ENCODE measurements at places on chromosomes 4 and X.

DNA sequence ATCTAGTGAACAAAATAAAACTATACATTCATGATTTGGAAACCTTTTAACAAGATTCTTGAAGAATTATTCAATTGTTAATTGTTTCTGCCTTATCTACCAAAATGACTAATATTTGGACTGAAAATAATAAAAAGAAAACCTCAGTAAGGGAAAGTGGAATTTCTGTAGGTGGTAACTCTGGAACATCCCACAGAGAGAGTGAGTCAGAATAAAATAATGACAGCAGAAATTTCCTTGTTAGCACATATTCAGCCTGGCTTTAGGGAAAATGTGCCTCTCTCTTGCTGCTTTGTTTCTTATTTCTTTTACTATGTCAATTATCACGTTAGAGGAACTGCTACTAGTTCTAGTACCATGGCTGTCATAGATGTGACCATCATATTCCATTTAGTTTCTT is 421.5 kb upstream of the GNPDA2 start:
- no peak for DNase-seq

- DNase-seq = no peak
Measured at GRCh38 chrX:30005813-30006212, 209.6 kb upstream of the MAGEB2 start.

DNA sequence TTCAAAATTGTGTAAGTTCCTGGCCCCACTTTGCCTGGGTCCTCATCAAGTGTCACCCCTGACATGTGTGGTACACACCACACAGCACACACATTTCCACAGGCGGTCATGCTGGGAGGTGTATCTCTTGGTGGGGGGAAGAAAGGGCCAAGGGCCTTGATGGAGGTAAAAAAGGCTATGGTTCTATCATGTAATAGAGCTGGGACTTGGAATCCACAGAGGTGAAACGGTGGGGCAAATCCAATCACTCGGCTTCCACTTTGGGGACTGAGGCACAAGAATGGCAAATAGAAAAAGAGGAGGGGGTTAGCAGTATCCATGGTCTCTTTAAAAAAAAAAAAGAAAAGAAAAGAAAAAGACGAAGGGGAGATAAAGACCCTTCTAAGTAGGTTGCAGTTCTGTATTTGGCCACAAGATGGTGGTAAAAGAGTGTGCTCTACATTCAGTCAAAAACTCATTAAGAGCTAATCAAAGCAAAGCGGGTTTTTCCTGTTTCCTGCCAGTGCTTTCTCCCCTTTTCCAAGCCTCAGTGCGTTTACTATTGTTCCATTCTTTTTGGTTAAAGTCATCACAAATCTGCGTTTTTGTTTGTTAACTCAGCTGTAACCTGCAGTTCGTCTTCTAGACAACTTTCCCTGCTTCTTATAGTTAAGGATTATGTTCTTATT is 37.0 kb upstream of the ATP6AP2 start:
- DNase-seq = peak; percentile 69

DNA sequence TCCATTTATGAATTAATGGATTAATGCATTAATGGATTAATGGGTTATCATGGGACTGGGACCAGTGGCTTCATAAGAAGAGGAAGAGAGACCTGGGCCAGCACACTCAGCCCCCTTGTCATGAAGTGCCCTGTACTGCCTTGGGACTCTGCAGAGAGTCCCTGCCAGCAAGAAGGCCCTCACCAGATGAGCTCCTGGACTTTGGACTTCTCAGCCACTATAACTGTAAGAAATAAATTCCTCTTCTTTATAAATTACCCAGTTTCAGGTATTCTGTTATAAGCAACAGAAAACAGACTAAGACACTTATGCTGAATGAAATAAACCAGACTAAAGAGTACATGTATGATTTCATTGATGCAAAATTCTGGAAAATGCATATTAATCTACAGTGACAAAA is 119.4 kb upstream of the MSX1 start:
- DNase-seq = no peak

- no peak for DNase-seq
Measured at GRCh38 chr4:169236078-169236477, 34.7 kb downstream of the SH3RF1 start.

Data from NAMALWA (cell line).